Stimulated activated CD8-positive, alpha-beta memory T cell treated with anti-CD3 and anti-CD28 coated beads, Interleukin-4, amount 100 ng/mL, for 1 hour (primary cell): ENCODE measurements at places on chromosomes 2 and 18.

DNA sequence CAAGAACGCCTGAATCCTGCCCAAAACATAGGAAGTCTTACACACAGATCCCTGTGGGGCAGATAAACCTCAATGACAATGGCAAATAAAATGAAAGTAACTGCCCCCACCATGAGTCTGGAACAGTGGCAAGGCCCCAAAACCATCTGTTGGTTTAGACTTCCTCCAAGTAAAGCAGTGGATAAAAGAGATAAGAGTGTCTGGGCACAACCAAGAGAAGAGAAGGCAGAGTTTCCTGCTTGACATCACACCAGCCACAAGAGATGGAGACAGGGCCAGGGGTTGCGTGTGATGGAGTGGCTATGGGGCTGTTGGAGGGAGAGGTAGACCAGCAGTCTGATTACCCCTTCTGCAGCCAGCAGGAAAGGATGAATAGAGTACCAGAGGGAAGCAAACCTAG lies 212.1 kb upstream of the POU3F3 start:
- DNase-seq = no peak

DNA sequence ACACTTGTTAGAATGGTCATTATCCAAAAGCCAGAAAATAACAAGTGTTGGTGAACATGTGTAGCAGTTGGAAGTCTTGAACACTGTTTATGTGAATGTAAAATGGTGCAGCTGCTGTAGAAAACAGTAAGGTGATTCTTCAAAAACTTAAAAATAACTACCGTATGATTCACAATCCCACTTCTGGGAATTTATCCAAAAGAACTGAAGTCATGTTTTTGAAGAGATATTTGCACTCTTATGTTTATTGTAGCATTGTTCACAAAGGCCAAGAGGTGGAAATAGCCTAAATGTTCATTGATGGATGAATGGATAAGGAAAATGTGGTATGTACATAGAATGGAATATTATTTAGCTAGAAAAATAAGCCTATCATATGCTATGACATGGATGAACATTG lies 6.3 kb upstream of the SPP2 start:
- DNase-seq = no peak

DNA sequence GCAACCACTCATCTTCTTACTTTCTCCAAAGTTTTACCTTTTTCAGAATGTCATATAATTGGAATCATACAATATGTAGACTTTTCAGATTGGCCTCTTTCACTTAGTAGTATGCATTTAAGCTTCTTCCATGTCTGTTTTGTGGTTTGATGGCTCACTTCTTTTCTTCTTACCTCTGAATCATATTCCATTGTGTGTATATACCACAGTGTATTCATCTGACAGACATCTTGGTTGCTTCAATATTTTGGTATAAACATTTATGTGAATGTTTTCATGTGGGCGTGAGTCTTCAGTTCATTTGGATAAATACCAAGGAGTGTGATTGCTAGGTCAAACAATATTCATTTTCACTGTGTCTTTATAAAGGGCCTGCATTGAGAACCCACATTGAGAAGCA lies 136.1 kb upstream of the NOSTRIN start:
- no peak for DNase-seq

DNA sequence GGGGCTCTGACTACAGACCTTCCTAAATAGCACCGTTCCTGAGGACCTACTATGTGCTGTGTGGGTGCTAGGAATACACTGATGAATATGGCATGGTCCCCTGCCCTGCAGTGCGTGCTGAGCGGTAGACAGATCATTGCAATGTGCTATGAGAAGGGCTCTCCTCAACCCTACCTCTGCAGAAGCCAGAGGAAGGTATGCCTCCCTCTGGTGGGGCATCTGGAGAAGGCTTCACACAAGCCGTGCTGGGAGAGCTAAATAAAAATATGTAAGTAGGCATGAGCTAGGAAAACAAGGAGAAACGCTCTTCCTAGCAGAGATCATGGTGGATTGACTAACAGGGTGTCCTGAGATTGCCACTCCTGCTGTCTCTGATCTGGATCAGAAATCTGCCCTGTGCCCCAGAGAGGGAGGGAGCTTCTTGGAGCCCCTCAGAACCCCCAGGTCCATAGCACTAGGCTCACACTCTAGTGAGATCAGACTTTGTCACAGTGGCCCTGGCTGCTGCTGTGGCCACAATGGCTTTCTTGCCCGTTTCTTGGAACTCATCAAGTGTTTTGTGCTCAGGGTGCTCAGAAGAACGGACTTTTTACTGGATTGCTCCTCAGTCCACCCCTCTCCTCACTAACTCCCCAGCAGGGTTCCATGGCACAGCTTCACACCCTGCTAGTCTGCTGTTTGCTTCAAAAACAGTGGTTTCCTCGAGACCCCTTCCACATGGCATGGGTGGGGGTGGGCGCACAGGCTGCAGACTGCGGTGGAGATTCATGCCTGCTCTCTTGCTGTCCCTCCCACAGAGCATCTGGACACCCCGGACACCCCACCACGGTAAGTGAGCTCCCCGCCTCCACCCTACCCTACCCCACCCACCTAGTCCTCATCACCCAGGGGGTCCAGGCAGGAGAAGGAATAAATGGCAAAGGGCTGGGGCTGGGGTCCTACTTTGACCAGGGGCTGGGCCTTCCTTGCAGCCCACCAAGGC lies 14.2 kb downstream of the SIGLEC15 start:
- DNase-seq = no peak

- DNase-seq = no peak
These were observed 8.6 kb upstream of the TMX3 start for GRCh38 chr18:68723539-68723938.

DNA sequence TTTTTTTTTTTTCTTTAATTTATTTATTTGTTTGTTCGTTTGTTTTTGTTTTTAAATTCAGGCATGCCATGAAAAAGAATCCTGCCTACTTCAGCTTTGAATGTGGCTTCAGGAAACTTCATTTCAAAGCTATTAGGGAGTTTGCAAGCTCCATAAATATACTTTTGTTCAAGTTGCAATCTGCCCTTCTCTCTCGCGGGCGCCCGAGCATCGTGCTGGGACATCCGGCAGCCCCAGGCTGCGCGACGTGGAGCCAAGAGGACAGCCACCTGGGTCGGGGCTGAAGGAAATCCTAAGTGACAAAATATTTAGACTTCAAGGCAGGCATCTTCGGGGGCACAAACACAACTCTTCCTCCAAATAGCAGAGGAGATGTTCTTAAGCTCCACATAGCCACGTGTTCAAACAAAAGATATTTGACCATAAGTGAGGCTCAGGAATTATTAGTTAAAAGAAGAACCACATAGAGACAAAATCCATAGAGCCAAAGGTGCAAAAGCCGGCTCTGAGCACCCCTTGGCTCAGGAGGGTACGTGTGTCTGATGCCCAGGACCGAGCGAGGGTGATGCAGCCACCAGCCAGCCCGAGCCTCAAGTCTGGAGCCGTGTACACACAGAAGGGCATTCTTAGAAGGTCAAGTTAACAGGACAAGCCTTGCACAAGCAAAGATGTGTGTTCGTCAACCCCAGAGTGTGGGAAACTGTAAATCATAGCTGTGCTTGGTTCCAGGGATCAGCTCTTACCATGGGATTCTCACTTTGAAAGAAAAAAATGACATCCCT lies 256.5 kb upstream of the SALL3 start:
- no peak for DNase-seq

DNA sequence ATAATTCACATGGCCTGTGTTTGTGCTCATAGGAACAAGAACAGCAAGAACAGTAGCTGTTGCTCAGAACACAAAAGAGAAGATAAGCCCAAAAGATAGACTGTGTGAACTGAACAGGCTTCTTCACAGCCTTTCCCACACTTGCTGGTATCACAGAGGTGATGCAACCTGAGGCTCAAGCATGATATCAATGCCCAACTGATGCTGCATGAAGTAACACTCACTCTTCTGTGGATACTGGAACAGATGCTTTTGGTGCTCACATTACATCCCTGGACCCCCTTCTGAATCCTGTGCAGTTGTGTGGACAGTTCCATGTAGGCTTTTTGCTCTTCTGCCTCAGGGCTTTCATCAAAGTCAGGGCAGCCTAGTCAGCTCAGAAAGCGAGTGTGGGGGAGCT lies 88.4 kb upstream of the RND3 start:
- DNase-seq = no peak

GRCh38 chr2:225340923-225341322 lies 58.6 kb upstream of the NYAP2 start:
- no peak for DNase-seq

DNA sequence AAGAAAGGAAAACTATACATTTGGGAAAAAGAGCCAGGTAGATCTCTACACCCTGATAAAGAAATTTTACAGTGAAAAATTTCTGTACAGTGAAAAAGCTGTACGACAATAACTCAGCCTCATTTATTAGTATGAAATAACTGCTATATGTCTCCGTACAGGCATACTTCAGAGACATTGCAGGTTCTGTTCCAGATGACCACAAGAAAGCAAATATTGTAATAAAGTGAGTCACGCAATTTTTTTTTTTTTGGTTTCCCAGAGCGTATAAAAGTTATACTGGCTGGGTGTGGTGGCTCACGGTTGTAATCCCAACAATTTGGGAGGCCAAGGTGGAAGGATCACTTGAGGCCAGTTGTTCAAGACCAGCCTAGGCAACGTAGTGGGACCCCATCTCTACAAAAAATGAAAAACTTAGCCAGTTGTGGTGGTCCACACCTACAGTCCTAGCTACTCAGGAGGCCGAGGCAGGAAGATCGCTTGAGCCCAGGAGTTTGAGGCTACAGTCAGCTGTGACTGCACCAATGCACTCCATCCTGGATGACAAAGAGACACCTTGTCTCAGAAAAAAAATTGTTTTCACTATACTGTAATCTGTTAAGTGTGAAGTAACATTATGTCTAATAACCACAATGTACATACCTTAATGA lies 28.2 kb upstream of the AMMECR1L start:
- no peak for DNase-seq

- DNase-seq = no peak
These were observed 19.6 kb upstream of the KCNK3 start for GRCh38 chr2:26672818-26673393.

DNA sequence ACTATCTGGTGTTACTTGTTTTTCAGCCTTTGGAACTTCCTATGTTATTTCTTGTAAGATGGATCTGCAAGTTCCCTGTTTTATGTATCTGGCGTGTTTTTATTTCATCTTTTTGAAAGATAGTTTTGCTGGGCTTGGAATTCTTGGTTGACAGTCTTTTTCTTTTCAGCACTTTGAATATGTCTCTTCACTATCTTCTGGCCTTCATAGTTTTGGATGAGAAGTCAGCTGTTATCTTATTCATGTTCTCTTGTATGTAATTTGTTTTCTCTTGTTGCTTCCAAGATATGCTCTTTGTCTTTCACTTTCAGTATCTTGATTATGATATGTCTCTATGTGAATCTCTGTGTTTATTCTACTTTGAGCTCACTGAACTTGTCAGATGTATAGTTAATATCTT lies 50.4 kb downstream of the ALMS1 start:
- DNase-seq = no peak
